LNCaP clone FGC (cell line): ENCODE measurements at places on chromosomes 12 and 14.

DNA sequence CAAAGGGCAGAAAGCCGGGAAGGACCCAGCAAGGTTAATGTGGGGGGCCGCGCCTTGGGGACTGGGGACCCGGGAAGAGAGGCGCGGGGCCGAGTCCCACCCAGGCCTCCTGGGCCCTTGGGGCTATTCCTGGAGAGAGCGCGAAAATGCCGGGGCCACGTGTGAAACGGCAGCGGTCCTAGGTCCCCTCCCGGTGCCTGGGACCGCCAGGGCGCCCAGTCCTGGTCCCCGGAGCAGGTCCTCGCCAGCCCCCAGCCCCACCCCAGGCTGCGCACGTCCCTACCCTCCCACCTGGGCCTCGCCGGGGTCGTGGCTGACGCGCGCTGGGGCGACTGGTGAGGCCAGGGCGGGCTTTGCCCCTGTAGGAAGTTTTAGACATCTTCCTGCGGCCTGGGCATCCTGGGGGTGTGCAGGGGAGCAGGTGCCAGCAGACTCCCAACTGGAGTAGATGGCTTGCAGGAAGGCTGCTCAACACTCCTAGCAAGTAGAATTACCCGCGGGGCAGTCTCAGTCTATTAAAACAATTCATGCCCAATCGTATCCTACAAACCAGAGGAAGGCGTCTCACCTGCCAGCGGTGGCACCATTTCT lies 708 bp downstream of the FAR2 start:
- no peak for DNase-seq

GRCh38 chr14:52868911-52869618 lies 77.7 kb upstream of the GNPNAT1 start:
- no peak for DNase-seq

DNA sequence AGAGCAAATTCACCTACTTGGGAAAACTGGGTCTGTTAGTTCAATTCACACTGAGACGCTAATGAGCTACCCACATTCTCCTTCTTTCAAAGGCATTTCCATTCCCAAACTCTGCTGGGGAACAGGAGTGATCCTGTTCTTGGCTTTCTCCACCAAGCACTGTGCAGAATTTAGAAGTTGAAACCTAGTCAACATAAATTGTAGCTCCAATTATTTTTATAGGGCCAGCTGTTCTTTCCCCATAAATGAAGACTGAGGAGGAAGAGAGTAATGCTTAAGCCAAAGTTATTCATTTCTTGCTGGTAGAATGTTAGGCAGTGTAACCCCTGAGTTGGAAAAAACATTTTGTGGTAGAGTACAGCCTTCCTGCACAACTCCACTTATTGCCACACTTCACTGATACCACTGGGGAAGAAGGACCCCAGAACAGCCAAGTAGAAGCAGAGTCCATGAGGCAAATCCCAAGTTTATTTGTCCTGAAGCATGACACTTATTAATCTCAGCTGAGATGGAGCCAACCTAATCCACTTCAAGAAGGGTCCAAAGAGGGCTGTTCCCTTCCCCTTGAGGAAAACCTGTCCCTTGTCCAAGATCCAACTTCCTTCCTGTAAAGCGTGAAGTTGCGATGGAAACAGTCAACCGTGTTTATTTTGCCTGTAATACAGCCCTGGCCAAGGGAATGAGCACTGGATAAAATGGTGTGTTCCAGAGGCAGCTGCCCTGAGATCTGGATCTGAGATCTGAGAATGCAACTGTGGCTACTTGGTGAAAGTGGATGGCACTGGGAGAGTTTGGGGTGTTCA lies 151.8 kb downstream of the TBX5 start:
- DNase-seq, result no peak

- DNase-seq, result no peak
Observed at GRCh38 chr12:101480849-101481248, 5.7 kb downstream of the SPIC start.

DNA sequence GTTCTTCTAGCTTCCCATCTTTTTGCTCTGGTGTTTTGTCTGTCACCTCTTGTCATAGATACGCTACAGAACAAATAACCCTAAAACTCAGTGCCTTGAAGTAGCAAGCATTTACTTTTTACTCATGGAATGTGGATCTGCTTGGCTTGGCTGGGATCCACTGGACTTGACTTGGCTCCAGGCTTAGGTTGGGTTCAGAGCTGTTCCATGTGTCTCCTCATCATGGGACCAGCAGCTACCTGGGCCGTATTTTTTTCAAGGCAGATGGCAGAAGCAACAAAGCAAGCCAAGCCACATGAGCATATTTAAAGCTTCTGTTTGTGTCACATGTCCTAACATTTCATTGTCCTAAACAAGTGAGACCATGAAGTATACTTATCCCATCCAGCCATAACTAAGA lies 48.7 kb upstream of the ATF1 start:
- peak; percentile 60 for DNase-seq

DNA sequence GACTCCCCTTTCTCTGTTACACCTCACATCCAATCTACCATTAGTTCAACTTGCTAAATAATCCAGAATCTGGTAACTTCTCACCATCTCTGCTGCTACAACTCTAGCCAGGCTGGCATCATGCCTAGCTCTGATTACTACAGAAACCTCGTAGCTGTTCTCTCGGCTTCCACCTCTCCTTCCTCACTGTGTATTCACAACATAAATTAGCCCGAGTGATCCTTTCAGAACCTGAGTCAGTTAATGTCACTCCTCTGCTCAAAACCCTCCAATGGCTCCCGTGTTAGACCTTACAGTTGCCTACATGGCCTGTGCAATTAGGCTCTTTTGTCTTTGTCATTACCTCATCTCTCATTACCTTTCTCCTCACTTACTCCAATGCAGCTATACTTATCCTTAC lies 139.4 kb downstream of the PDE3A start:
- no peak for DNase-seq

- peak; percentile 26 for DNase-seq
Observed at GRCh38 chr14:68945585-68946488, 33.3 kb downstream of the ACTN1 start.

- no peak for DNase-seq
Observed at GRCh38 chr12:42789808-42790760, 200.5 kb upstream of the PRICKLE1 start.

- no peak for DNase-seq
Observed at GRCh38 chr12:71782017-71782416, 27.4 kb downstream of the RAB21 start.

GRCh38 chr12:88371416-88372183 lies 208.7 kb downstream of the KITLG start:
- DNase-seq, result no peak

GRCh38 chr14:25833341-25834126 lies 764.3 kb downstream of the NOVA1 start:
- DNase-seq, result peak; percentile 49

GRCh38 chr12:71448150-71448581 lies 8.6 kb downstream of the LGR5 start:
- no peak for DNase-seq

DNA sequence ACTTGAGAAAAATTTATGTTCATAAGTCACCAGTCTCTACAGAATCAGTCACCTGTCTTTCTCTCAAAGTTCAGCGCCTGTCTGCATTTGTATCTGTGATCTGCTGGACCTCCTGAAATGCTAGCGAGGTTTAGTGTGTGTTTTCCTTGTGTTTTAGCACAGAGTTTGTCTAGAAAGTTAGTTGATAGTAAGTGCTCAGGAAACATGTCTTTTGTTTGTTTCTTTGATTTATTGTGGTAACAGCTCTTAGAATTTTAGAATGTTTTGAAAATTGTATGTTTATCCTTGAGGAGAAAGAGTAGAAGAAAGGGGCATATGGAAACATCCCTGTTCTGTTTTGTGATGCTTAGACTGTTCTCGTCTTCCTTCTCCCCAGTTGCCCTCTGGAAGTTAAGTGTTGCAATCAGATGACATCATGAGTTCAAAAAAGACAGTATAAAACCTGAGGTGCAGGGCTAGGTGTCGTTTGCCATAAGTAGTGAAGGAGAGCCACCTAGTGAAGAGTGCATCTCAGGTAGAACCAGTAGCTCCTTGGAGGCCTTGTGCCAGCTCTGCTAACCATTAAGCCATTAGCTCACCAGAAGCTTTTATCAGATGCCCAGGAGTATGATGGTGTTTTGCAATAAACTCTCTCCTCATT lies 44.8 kb downstream of the FBXW8 start:
- peak; percentile 91 for DNase-seq

DNA sequence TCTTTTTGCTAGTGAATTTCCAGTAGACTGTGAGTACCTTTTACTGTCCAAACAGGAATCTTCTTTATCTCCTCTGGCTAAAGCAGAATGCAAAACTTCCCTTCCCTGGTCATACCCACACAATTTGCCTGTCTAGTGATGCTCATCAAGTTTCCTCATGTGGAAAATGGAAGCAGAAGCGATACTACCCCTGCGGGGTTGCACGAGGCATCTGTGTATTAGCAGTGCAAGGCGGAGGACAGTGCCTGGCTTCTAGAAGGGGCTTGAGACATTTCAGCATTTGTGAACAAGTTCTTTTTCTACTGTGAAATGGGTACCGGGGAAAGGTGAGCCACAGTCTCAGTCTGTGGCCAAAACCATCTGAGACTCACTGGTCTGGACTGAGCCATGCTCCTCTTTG lies 340.9 kb downstream of the AACS start:
- DNase-seq, result no peak

DNA sequence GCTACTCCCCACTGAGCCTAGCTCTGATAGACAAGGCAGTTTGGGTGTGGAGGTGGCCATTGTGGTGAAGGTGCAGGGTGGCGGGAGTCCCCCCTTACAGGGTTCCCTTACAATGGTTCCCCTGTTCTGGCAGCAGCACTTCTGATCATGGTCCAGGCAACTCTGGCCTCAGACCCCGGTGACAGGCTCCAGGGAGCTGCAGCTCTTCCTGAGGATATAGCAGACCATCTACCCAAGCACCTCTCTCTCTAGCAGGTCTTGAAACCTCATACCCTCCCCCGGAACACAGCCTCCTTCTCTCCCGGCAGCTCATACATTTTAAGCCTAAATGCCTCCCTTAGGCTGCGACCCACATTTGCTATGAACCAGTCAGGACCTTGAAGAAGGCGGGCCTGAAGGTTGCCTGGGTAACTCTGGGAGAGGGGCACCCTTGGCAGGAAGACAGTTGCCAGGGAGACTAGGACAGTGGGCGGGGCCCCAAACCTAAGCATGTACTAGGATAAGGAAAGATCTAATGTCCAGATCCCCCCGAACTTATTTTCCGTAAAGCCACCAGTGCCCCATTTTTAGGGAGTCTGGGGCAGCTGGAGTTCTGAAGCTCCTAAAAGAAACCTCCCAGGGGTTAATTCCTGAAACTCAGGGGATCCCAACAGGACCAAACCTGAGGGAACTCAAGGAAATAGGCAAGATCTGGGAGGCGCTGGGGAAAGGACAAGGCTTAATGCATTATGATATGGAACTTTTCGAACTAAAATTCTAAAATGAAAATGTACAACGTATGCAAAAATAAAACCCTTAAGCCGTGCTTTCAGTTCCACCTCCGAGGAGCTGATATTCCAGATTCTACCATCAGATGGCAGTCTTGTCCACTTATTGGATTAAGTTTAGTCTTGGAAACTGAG lies 4.5 kb upstream of the GDF11 start:
- DNase-seq, result no peak

- no peak for DNase-seq
Observed at GRCh38 chr12:53560351-53560750, 53.1 kb upstream of the NPFF start.
